Breast epithelium (tissue), 4 donors: ENCODE measurements at places on chromosomes 1 and 21. TPM values are rescaled to one million over a fixed set of nuclear protein-coding genes. Genes with fewer than 3 reads are reported as not detected.
A peak's percentile ranks its signal among the peaks of the same experiment; 100 is the strongest.

- no peak for DNase-seq
- no peak overlapping the region for H3K27ac ChIP-seq
- H3K4me3 ChIP-seq = no peak overlapping the region
- H3K36me3 ChIP-seq = no peaks in the 10 kb centered on the region
- H3K27me3 ChIP-seq = no peaks in the 10 kb centered on the region
Measured at GRCh38 chr1:193338194-193338593, 151.8 kb upstream of the B3GALT2 start.

Gene NTMT2
- not detected for total RNA-seq

DNA sequence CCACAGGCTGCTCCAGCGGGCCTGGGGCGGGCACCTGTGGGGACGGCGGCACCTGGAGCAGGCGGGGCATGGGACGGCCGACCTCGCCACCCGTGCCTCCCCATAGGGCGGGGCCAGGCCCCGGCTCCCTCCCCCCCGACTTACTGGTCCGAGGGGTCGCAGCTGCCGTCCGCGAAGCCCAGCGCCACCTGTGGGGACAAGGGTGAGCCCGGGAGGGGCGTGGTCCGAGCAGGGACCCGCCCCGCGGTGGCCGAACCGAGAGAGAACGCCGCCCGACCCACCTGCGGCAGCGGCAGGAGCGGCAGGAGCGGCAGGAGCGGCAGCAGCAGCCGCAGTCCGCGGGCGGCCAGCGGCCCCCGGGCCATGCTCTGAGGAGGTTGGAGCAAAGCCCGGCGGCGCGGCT, at the start of gene TMEM52:
TMEM52 (minus strand) TSS at position 379 of the 403 bp plus-strand sequence; CDS start at position 365, 14 bp downstream.
- peak within 1 kb of the TSS; percentile 22 for H3K27ac ChIP-seq
- no peaks in the 10 kb centered on the region for H3K27me3 ChIP-seq
- DNase-seq = peak; percentile 60

Gene EPHA10
- total RNA-seq = 2.6 TPM

Gene TRABD2B
- 3.7 TPM for total RNA-seq

GRCh38 chr1:196143602-196144342, 464.5 kb downstream of the KCNT2 start:
- DNase-seq = no peak
- no peaks in the 10 kb centered on the region for H3K4me1 ChIP-seq
- no peak overlapping the region for H3K27ac ChIP-seq
- H3K4me3 ChIP-seq = no peak overlapping the region
- H3K36me3 ChIP-seq = no peaks in the 10 kb centered on the region
- no peaks in the 10 kb centered on the region for H3K27me3 ChIP-seq

DNA sequence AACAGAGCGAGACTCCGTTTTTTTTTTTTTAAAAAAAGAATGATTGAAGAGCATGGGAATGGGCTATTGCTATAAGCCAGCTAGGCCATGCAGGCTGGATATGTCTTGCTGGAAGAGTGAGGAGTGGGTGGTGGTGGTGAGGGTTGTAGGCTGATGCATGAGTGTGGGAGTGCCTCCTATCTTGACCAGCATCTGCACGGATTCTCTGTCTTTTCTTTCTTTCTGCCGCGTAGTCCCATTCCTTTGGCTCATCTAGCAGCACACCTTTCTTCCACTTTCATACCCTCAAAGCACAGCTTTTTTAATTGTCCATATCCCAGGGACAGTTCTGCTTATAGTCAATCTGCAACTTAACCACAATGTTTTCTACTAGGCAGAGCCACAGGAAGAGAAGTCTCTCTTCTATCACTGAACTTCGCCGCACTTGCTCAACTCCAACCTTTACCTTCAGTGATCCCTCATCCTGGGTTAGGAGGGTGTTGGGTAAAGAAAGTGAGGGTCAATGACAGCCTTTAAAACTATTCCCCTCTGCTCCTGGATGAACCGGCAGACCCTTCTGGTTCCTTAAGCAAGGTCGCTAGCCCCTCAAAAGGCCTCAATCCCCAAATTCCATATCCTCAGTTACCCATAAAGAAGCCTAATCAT, 15.2 kb downstream of the ADCY10 start:
- H3K4me1 ChIP-seq = no peaks in the 10 kb centered on the region
- no peak for DNase-seq
- H3K36me3 ChIP-seq = no peaks in the 10 kb centered on the region
- H3K27me3 ChIP-seq = no peaks in the 10 kb centered on the region

DNA sequence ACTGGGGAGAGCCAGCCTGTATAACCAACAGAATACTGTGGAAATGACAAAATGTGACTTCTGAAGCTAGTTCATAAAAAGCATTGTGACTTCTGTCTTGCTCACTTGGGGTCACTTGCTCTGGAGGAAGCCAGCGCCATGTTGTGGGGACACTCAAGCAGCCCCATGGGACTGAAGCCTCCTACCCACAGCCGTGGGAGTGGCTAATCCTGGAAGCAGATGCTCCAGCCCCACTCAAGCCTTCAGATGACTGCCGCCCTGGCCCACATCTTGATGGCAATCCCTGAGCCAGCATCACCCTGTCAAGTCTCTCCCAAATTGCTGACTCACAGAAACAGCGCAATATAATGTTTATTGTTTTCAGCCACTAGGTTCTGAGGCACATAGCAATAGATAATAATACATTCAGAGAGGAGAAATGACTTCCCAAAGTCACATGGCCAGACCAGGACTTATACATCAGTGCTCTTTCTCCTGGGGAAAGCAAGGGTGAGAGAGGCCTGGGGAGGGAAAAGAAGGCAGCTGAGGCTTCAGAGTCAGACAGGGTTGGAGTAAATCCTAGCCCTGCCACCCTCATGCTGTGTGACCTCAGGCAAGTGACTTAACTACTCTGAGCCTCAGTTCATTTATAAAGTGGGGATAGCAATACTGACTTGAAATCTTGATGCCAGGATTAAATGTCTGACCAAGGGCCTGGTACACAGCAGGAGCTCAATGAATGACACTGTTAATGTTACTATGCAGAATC, 5.0 kb upstream of the TNFRSF8 start:
- no peak for DNase-seq
- no peaks in the 10 kb centered on the region for H3K27me3 ChIP-seq
- peaks cover 2% of the 10 kb centered on the region for H3K4me1 ChIP-seq
- no peak overlapping the region for H3K4me3 ChIP-seq
- H3K36me3 ChIP-seq = no peaks in the 10 kb centered on the region

- H3K36me3 ChIP-seq = no peaks in the 10 kb centered on the region
- no peak overlapping the region for H3K4me3 ChIP-seq
- DNase-seq = no peak
Measured at GRCh38 chr1:2130156-2130555, 64.4 kb downstream of the FAAP20 start.

DNA sequence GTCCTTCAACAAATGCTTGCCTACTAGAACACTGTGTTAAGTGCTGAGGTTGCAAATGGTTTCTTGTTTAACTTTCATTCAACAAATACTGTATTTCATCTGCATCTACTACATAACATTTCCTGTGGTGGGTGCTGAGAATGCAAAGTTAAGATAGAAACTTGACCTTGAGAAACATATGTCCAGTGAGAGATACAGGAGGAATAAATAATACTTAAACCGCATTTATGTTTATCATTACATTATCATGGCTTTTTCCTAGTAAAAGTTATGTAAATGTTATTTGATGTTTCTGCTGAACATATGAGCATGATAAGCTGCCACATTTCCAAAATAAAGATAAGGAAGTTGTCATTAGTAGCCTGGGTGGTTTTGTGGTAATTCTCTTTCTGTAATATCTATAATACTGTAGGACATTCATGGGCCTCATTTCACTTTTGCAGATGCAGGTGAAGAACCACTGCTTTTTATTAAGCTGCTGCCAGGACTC, 590.4 kb downstream of the PLPP3 start:
- no peak overlapping the region for H3K27ac ChIP-seq
- H3K4me1 ChIP-seq = no peaks in the 10 kb centered on the region
- DNase-seq = no peak
- no peaks in the 10 kb centered on the region for H3K27me3 ChIP-seq
- H3K4me3 ChIP-seq = no peak overlapping the region

GRCh38 chr1:232904566-232904965, 45.8 kb upstream of the NTPCR start:
- H3K27ac ChIP-seq = no peak overlapping the region
- H3K27me3 ChIP-seq = no peaks in the 10 kb centered on the region
- no peak overlapping the region for H3K4me3 ChIP-seq
- DNase-seq = no peak
- H3K36me3 ChIP-seq = no peaks in the 10 kb centered on the region

- H3K4me3 ChIP-seq = no peak overlapping the region
- peaks cover 42% of the 10 kb centered on the region for H3K27me3 ChIP-seq
- no peak for DNase-seq
- H3K27ac ChIP-seq = peak overlapping the region; percentile 87
- peaks cover 8% of the 10 kb centered on the region for H3K4me1 ChIP-seq
Measured at GRCh38 chr1:9198538-9199361, 35.8 kb upstream of the H6PD start.

Gene HSD3B1
- total RNA-seq = not detected

Gene CYP4A11
- 4.6 TPM for total RNA-seq

GRCh38 chr1:180208264-180208663, 21.8 kb upstream of the LHX4 start:
- no peaks in the 10 kb centered on the region for H3K27me3 ChIP-seq
- no peak overlapping the region for H3K4me3 ChIP-seq
- no peak overlapping the region for H3K27ac ChIP-seq
- H3K4me1 ChIP-seq = no peaks in the 10 kb centered on the region
- no peak for DNase-seq
- no peaks in the 10 kb centered on the region for H3K36me3 ChIP-seq
